Stimulated activated CD4-positive, alpha-beta T cell treated with anti-CD3 and anti-CD28 coated beads, Interleukin-2, amount 100 ng/mL, for 24 hours (primary cell): ENCODE measurements at places on chromosomes 2 and 18.

- DNase-seq: no peak
Observed at GRCh38 chr2:178844269-178844668, 37.0 kb upstream of the TTN start.

GRCh38 chr2:127645395-127646291 is at the start of gene GPR17:
Gene GPR17 (plus strand): TSS chr2:127646153. CDS start chr2:127650736, 4,583 bp downstream.
- no peak for DNase-seq

- DNase-seq: no peak
Observed at GRCh38 chr2:207228402-207228801, 62.7 kb upstream of the KLF7 start.

- DNase-seq: no peak
Observed at GRCh38 chr18:76174451-76174850, 320.6 kb downstream of the ZNF516 start.

DNA sequence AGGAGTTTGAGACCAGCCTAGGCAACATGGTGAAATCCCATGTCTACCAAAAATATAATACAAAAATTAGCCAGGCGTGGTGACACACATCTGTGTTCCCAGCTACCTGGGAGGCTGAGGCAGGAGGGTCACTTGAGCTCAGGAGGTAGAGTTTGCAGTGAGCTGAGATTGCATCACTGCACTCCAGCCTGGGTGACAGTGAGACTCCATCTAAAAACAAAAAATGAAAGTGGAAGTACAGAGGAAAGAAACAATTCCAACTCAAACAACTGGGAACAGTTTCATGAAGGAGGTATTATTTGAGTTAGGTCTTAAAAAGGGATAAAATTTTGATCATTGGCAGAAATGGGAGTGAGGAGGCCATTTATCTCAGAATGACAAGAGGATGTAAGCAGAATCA is 6.3 kb upstream of the RAB1A start:
- no peak for DNase-seq

DNA sequence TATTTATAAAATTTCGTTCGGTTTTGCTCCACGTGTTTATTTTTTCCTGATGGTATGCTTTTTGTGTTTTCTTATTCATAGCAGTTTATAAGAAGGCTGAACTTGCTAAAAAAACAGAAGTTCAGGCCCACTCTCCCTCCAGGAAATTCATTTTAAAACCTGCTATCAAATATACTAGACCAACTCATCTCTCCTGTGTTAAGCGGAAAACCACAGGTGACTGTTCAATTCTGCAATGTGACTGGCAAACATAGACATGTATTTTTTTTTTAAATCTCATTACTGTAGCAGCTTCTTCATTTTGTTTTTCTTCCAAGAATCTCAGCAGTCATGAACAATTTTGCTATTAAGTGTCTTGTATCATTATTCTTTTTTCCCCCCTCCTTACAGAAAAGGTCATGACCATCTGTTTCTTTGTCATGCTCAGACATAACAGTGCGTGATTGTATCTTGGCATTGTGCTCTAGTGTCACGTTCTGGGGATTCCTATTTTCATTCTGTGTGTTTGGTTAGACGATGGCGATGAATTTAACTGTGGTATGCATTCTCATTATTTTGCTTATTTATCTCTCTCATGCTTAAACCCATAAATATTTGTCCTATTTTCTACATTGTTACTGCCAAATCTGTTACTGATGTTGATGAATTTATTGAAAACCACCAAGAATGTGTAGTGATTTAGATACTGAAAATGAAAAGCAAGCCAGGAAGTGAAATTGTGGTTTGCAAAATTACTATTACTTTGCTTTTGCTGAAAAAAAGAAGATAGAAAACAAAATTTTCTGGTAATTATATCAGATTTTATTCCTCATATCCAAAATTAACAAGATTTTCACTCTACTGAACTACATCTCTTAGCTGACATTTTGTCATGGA is 74.6 kb upstream of the UNC80 start:
- no peak for DNase-seq
